HT-29 (cell line): ENCODE measurements at places on chromosomes 5 and 9.

DNA sequence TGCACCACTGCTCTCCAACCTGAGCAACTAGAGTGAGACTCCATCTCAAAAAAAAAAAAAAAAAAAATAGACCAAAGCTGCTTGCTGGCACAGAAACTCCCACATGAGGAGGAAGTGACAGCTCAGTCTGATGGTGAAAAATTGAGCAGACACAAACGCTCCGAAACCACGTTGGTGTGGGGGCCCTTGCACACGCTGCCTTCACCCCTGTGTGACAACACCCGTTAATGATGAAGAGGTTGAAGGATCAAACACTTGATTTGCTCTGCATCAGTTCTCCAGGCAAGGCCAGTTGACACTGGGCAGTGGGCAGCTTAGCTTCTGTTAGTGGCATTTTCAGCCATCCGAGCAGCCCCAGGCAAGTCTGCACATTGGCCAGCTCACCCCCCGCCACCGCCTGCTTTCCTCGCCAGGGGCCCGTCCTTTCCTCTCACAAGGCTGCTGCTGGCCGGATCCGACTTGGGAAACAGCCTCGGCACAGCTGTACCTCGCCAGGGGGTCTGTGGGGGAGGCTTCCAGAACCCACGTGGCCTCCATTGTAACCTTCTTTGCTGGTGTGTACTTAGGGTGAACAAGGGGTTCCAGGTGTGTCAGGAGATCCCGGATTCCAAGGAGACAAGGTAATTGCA is 79.8 kb downstream of the COL27A1 start:
- no peak for DNase-seq

DNA sequence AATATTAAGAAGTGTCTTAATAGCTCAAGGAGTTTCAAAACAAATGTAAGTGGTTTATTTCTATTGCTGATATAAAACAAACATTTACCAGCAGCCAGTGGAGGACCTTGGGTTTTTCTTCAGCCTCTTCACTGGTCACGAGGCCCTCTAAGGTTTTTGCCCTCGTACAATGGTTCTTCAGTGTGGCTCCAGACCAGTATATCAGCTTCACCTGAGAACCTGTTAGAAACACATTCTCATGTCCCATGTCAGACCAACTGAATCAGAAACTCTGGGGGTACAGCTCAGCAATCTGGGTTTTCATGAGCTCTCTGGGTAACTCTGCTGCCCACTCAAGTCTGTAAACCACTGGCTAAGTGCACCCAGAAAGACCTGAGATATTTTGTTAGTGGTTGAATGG is 12.9 kb downstream of the WWC1 start:
- no peak for DNase-seq

DNA sequence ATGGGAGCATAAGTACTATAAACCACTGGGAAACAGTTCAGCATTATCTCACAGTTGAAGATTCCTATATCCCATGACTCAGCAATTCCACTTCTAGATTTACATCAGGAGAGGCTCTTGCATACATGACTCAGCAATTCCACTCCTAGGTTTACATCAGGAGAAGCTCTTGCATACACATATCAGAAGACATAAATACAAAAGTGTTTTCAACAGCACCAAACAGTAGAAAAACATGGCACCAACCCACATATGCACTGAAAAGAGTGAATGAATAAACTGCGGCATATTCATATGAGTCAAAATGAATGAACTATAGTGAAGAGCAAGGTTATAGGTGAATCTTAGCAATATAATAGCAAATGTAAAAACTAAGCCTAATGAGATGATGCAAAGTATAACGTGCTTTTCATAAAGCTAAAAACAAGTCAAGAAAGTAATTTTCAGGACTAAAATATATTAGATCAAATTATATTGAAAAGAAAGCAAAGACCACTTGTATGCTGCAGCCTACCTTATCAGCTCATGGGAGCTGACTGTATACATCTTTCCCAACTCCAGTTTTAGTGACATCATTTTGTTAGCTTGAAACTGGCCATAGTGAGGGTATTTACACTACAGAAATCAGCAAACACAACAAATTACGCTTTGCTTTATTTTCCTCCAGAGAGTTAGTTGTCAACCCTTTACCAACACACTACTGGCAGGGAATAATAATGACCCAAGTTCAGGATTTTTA is 95.8 kb downstream of the ANKRD18B start:
- peak; percentile 28 for DNase-seq

- no peak for DNase-seq
Observed at GRCh38 chr5:34491251-34491620, 164.9 kb upstream of the RAI14 start.

DNA sequence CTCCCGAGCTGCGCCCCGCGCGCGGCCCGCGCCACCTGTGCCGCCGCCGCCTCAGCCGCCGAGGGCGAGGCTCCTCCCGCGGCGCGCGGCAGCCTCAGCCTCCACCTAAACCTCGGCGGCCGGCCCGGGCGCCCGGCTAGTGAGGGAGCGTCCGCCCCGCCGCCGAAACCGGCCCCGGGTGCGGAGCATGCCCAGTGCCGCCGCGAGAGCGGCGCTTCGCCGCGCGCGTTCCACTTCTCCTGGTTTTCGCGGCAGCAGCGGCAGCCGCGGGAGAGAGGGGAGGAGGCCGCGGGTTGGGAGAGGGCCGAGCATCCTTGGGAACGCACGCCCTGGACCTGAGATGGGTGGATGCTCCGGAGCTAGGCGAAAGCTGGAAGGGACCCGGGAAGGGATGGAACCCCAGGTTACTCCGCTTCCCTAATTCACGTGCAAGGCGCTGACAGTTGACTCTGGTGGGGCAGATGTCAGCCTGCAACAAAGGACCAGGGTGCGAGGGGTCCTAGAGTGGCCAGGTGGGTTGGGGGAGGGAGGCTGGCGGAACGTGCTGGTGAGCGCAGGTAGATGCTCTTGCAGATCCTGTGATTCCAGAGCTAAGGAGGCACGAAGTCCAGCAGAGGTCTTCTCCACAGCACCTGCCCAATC is at the start of gene CTNND2:
TSS of gene CTNND2 (minus strand) at position 182 of the 642 bp plus-strand sequence. CDS start 593 bp downstream, outside the sequence.
- DNase-seq = no peak

DNA sequence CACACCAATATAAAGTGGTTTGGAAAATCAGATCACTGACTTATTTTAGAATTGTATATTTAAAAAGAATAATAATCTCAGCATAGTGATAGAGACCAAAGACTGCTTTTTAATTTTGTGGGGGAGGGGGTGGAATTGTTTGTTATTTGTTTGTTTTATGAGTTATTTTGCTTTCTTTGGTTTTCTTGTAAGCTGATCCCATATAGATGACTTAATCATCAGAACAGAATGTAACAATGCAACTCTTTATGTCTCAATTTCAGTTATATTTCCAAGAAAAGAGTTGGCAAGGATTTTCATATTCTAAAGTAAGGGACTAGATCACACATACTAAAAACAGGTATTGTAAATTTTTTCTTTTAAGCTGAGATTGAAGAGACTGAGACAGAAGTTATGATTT is 984.9 kb downstream of the TLE4 start:
- no peak for DNase-seq
